Stimulated activated CD8-positive, alpha-beta memory T cell treated with anti-CD3 and anti-CD28 coated beads, Interleukin-7, amount 100 ng/mL, for 1 hour (primary cell): ENCODE measurements at places on chromosomes 12 and 14.

- DNase-seq = no peak
These were observed 10.1 kb upstream of the DNAH10 start for GRCh38 chr12:123752046-123752445.

- DNase-seq = no peak
These were observed 30.2 kb upstream of the OASL start for GRCh38 chr12:121069206-121069605.

DNA sequence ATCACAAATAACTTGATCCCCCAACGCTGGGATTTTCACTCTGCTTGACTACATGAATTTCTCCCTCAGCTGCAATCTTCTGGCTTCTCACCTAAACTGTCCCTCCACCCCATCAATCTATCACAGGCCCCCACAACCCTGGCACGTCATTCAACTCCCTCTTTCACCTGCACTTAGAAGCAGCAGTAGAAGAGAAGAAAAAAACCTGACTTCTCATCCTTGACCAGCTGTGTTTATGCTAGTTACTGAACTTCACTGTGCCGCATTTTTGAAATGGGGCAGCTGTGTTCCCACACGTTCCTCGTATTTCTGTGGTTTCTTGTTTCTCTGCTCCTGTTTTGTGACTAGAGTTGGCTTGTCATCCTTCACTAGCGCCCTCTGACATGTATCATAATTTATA, 35.0 kb downstream of the ITPR2 start:
- DNase-seq = no peak

DNA sequence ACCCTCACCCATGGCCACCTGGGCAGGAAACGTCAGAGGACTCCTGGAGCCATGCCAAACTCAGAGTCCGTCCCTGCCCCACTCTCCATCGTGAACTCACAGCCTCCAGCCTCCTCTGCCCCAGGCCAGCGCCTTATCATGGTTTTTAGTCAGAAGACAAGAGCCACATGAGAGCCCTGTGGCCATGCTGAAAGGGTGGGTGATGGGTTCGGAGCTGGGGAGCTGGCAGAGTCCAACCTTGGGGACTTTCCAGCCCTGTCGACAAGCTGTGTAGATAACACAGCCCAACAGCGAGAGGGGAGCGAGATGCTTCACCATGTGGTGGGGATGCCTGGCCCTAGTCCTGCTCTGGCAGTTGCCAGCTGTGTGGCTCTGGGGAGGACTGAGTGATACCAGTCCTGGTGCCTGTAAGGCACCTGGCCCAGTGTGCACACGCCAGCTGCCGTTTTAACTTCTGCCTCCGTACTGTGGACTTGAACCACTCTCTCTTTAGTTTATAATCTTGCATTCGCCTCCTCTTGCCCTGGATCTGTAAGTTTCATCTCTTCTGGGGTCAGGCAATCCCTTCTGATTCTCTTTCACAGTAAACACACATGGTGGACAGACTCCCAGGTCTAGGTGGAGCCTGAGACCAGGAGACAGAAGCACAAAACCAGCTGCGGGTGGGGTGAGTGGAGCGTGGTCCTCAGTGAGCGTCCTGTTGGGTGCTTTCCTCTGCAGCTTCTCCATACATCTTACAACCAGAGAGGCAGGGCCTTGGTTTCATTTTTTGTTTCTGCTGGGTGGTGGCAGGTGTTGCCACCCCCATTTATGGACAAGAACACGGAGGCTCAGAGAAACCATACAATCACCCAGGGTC, 55.3 kb downstream of the RIN3 start:
- DNase-seq = no peak

GRCh38 chr14:101757064-101757838, 4.3 kb upstream of the PPP2R5C start:
- DNase-seq = no peak

DNA sequence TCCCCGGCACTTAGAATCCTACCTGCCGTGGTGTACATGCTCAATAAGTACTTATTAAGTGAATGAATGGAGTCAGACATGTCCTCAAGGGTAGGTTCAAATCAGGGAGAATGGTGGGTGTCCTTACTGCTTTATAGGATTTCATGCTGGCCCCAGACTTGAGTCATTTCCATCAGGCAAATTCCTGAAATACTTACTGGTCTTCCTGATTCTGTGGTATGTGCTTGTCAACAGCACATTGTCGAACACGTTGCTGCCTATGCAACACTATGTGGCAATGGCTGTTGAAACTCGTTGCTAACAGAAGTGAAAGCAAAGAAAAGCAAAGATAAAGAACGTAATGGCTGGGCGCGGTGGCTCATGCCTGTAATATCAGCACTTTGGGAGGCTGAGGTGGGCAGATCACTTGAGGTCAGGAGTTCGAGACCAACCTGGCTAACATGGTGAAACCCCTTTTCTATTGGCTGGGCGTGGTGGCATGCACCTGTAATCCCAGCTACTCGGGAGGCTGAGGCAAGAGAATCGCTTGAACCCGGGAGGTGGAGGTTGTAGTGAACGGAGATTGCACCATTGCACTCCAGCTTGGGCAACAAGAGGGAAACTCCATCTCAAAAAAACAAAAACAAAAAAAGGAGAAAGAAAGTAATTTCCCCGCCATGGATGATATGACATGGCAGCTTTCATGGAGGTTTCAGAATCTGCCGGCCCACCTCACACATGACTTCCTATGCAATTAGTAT, 214.9 kb downstream of the ZFP36L1 start:
- no peak for DNase-seq

DNA sequence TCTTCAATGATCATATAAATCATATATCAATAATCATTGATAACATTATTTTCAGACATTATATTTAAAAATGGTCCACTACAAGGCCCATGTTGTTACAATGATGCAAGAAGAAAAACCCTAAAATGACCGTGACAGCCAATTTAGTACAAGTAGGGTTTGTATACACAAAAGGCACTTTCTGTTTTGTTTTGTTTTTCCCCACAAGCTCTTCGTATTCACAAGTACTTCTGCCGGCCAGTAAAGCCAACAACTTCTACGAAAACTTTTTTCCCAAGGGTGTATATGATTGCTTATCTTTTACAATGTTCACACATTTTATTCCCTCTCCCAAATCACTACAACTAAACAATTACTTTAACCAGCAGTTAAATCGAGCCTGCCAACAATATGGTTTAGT, 9.6 kb downstream of the PTPRB start:
- no peak for DNase-seq

DNA sequence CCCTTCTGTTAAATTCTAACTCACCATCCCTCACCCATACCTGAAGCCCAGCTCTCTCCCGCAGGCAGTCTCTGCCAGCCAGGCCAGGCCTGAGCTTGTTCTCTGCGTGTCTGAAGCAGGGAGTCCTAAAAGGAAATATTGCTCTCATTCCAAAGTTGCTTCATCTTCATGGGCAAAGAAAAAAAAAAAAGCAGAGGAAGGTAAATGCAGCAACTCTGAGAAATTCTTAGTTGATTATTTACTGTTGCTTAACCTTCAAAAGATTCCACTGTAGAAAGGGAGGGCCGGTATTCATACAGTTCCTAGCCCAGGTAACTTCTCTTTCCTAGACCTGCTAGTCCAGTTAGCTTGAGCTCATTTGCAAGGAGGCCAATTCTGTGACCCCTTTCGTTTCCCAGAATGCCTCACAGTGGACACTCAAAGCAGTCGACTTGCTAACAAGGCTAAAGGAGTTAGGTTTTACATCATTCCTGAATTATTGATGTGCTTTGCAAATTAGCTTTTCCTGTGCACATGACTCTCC, 193.5 kb upstream of the EEA1 start:
- DNase-seq = no peak

DNA sequence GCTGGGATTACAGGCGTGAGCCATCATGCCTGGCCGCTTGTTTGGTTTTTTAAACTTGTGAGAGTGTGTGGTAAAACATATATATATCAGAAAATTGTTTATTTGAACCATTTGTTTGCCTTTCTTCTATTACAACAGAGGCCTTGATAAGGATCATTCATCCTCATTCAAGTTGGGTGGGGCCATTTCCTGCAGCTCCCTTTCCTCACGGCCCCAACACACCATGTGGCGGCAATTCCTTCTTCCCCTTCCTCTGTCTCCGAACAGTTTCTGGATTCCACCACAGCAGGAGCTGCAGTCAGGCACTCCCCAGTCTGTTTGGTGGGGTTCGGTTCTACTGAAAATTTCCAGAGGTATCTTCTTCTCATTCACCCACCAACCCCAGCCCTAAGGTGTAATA, 42.0 kb upstream of the RASSF3 start:
- DNase-seq = no peak

GRCh38 chr12:65822732-65823512, 1.4 kb upstream of the HMGA2 start:
- no peak for DNase-seq

DNA sequence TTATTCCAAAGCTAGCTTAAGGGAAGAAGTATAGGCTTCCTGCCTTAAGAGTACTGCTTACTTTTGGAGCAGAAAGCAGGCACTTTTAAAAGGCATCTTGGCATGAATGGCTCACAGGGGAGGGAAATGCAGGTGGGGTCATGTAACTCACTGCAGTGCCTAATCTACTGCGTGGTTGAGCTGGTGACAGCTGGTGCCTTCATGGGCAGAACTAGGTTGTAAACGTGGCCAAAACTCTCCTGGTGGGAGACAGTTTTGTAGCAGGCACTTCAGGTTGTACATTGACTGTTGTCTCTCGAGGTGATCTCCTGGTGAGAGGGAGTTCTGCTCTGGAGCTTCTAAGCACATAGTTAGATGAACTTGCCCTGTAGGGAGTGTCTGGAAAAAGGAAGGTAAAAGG, 962.5 kb downstream of the DIO2 start:
- no peak for DNase-seq

DNA sequence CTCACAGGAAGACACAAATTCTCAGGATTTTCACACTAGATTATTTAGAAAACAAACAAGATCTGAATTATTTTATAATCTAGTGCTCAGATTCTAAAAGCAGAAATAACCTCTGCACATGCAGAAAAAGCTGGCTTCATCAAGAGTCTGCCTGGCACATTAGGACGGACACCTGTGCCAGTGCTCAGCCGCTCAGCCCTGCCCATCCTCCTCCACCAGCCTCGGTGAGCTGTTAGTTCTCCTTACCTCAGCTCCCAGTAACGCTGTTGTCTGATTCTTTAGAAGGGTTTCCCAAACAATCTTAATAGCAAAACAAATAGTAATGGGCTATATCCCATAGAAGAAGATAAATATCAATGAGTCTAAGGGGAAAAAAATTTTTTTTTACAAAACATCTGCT, 27.7 kb downstream of the DUSP16 start:
- no peak for DNase-seq

DNA sequence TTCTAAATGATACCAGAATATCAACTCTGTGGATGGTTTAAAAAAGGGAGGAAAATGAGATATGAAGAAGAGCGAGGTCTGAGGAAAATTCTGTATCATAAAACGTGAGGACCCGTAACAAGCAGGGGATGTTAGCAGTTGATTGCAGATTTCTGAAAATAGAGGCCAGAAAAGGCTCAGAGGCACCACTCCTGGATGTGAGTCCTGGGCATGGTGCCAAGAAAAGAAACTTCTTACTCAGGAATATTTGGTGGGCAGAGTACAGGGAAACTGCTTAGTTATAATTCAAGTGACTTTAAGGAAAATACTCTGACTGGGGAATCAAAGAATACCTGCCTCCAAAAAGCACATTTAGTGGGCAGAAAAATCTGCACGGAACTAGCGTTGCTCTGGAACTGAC, 85.5 kb downstream of the PRICKLE1 start:
- DNase-seq = no peak

DNA sequence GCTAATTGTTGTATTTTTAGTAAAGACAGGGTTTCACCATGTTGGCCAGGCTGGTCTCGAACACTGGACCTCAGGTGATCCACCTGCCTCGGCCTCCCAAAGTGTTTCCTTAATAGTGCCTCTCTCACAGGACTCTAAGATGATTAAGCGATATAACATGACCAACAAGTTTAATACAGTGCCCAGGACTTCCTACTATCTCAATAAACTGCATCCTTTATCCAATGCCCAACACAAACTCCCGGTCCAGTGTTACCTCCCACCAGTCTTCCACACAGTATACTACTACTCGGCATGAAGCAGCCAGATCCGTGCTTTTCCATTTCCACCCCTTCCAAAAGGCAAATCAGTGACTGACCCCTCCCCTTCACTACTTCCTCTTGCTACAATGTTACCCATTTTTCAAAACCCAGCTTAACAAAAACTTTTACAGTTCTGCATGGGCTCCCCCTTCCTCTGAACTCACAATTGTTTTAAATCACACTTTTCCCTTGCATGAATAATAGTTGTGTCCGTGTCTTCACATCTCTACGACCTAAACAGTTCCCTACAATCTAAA, 900 bp downstream of the NOP2 start:
- no peak for DNase-seq
